ENCODE measurements at places on chromosomes 5 and 9.

DNA sequence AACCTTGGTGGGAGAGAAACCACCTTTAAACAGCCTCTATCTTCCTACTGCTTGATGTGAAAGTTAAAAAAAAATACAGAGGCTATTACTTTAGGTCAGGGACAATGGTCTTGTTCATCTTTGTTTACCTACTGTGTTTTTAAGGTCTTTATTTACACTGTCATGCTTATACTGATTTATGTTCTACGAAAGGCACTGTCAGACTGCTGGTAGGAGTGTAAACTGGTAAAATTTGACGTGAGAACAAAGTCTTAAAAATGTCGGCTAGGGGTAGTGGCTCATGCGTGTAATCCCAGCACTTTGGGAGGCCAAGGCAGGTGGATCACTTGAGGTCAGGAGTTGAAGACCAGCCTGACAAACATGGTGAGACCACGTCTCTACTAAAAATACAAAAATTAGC is 42.1 kb upstream of the ELOVL7 start:
- DNase-seq = no peak

- DNase-seq = no peak
Observed at GRCh38 chr5:38776149-38776896, 69.5 kb upstream of the OSMR start.

GRCh38 chr5:56607551-56607950 is 207.8 kb upstream of the MAP3K1 start:
- peak; percentile 47 for DNase-seq

GRCh38 chr5:65440456-65440855 is 41.3 kb downstream of the ADAMTS6 start:
- DNase-seq = no peak

DNA sequence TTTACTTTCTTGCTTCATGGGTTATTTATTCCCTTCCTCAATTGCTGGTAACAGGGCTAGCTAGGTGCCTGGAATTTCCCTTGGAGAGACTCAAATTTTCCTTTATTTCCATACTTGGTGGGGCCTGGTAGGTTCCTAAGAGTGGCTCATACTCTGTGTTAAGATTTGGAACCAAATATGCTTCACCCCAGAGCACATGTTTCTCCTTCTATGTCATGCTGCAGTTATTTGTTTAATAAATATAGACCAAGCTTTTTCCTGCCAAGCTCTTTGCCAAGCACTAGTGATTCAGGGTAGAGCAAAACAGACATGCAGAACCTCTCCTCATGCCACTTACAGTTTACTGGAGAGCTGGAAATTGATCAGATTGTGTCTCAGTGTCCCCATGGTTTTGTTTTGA is 290.3 kb upstream of the SGCD start:
- DNase-seq = no peak

DNA sequence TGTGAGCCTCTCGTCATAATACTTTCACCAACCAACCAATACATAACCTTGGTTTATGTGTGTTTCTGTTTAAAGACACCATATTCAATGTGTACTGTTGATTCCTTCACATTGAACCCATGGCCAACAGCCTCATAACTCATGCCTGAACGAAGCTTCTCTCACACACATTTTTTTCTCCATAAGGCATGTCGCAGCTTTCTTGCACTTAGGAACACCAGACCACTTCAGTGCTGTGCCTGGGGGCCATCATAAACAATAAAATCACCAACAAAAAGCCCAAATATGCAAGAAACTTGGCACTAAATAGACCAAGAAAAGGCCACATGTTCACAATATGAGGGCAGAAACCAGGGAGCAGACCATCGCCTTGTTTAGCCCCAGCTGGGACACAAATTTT is 192.2 kb downstream of the ROR2 start:
- DNase-seq = no peak

GRCh38 chr5:141223112-141223783 is at the start of gene PCDHB14:
TSS of gene PCDHB14 (plus strand) at chr5:141223343. CDS start at chr5:141223506, 163 bp downstream.
- DNase-seq = peak; percentile 62
